ENCODE measurements at places on chromosomes 2 and 18.

DNA sequence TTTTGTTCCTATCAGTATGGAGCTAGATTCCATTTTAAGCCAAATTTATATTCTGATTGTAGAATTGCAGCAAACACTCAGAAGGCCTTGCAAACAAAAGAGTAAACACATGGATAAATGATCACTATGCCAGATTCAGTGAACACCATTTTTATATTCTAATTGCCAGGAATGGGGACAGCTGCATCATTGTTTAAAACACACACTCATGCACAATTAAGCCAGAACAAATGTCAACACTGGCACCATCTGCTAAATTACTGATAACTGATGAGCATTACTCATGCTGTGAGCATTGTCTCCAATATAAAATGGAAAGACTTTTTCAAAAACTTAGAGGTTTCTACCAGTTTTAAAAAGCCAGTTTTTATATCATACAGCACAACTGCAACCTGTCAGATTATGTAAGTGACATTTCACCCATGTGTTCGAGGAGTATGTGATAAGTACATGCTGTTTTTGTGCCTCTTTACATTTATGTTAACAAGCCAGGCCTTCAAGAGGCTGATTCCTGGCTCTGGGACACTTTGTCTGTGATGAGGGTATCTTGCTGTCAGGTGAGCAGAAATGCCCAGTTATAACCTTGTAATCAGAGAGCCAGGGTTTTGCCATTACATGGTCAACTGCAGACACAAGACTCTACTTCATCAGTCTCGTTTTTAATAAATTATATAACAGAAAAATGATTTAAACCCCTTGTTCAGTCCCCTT, 4.4 kb upstream of the ST8SIA5 start:
- peaks cover 4% of the 10 kb centered on the region for H3K4me1 ChIP-seq
- no peak overlapping the region for H3K4me3 ChIP-seq
- no peak for DNase-seq

DNA sequence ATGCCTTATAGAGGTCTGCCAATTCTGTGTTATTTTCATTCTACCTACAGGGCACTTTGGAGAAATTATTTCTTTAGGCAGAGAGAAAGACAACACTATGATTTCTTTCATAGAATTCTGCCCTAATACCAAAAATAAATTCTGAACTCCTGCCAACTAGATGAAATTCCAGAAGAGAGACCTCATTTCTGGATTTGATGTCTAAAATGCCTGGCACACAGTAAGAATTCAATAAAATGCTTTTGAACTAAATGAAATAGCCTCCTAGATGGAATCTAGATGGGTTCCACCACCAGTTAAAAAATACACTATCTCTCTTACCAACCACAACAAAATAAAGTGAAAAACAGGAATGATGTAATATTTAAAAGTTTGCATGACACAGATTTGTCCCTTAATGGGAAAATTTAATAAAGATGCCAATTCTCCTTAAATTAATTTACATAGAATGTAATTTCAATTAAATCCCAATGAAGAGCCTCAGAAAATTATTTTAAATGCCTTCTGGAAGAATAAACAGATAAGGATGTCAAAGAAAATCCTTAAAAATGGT, 75.0 kb downstream of the OSBPL1A start:
- peak; percentile 18 for DNase-seq
- H3K4me3 ChIP-seq, result no peak overlapping the region
- H3K4me1 ChIP-seq, result peaks cover 2% of the 10 kb centered on the region
- no peaks in the 10 kb centered on the region for H3K36me3 ChIP-seq

DNA sequence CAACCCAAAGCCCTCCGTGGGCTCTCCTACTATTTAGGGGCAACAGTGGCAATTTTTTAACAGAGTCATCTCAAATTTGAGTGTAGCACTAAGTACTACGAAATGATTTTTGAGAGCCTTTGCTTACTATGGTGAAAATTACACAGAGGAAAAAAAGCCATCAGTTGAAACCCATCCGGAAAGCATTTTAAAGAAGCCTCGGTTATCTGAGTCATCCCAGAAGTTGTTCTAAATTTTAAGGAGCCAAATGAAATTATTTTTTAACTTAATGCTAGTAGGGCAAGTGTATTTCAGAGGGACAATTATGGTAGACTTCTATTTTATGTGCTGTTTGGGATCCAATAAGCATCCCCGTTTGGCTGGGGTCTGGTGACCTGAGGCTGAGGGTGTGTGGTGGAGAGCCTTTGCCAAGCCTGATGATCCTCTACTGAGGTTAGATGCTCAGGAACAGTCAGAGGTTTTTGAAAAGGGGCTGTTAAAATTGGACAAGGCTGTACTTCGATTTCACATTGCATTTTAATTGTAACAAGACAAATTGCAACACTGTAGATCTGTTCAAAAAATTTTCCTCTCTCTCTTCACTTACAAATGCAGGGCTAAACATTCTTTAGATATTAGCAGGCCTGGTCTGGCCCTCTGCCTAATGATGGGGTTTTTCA, 47.0 kb downstream of the RAPGEF4 start:
- no peak for DNase-seq
- H3K4me3 ChIP-seq, result no peak overlapping the region
- H3K36me3 ChIP-seq, result no peaks in the 10 kb centered on the region
- no peak overlapping the region for H3K27ac ChIP-seq
- H3K4me1 ChIP-seq, result peaks cover 12% of the 10 kb centered on the region

GRCh38 chr2:48852938-48853337, 97.4 kb upstream of the LHCGR start:
- DNase-seq, result no peak
- no peaks in the 10 kb centered on the region for H3K27me3 ChIP-seq
- no peaks in the 10 kb centered on the region for H3K36me3 ChIP-seq
- no peak overlapping the region for H3K27ac ChIP-seq

DNA sequence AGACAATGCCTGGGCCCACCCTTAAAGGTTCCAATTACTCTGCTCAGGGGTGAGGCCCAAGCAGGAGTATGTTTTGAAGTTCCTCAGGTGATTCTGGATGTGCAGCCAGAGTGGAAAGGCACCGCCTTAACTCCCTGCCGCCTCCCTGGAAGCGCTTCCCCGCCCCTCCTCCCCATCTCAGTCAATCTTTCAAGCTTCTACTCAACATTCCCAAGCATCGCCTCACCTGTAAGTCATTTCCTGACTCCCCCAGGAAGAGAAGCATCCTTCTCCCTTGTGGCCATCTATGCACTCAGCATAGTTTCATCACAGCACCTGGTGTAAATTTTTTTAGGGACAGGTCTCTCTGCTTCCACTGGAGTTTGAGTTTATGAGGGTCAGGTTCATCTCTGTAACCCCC, 67.5 kb downstream of the MYL12B start:
- no peak overlapping the region for H3K27ac ChIP-seq
- H3K27me3 ChIP-seq, result peaks cover 1% of the 10 kb centered on the region
- no peaks in the 10 kb centered on the region for H3K36me3 ChIP-seq
- DNase-seq, result no peak

DNA sequence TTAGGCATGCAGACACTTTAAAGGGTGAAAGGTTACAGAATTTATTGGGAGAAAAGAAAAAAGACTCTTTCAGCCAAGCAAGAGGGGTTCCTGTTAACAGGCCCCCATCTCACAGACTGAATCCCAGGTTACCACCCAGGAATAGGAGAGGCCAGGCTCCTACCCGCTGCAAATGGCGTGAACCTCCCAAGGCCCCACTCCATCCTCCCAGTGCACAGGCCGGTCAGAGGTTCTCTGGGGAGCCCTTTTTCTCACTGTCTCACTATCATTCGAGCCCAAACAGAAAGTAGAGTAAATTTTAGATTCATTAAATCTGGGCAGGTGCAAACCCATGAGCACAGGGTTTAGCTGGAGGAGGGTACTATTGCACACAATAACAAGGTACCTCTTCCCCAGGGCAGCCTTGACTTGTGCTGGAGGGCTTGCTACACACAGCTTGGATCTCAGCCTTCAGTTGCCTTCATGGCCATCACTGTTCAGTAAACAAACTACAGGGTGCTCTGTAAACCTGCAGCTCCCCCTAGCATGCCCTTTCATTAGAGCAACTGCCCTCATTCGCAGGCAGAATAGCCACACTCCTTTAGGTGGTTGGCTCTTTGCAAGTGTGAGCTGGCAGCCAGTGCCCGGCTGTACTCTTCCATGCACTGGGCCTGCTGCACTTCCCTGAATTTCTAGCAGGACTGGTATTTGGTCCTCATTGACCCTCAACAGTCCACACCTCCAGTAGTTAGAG, 7.3 kb upstream of the PLEK start:
- H3K36me3 ChIP-seq, result no peaks in the 10 kb centered on the region
- H3K27me3 ChIP-seq, result no peaks in the 10 kb centered on the region
- DNase-seq, result peak; percentile 57
- H3K4me1 ChIP-seq, result no peaks in the 10 kb centered on the region

DNA sequence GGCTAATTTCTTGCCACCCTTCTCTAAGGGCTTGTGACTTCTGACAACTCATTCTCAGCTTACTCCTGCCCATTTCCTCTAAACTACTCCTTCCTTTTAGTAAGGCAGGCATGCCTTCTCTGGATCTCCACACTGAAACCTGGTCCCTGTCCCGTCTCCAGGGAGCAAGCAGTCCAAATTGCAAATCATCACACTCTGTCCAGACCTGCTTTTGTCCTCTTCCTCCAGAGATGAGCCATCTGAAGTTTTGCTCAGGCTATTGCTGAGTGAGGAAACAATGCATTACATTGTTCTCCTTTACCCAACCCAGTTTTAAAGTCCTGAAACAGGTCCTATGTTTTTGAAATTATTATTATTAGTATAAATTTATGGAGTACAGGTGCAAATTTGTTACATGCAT, 57.3 kb downstream of the ARHGAP25 start:
- no peak overlapping the region for H3K27ac ChIP-seq
- H3K4me1 ChIP-seq, result peaks cover 14% of the 10 kb centered on the region
- H3K27me3 ChIP-seq, result peaks cover 9% of the 10 kb centered on the region
- DNase-seq, result no peak
- no peak overlapping the region for H3K4me3 ChIP-seq
- no peaks in the 10 kb centered on the region for H3K36me3 ChIP-seq

DNA sequence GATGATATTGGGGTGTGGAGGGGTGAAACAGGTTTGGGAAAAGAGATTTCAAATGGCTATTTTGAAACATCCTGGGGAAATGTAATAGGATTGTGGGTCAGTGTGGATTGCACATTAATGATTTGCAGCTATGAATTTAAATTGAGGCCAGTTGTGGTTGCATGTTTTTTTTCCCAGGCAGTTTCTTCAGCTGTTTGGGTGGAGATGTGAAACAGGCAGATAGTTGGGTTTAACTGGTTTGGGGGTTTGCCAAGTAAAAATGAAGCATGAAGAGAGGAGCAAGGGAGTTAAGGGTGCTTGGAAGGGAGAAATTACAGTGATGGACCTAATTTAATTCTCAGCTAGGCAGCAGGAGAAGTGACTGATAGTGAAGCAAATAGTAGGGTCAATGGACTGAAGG, 16.8 kb downstream of the GPD2 start:
- DNase-seq, result no peak
- H3K27ac ChIP-seq, result no peak overlapping the region
- no peaks in the 10 kb centered on the region for H3K36me3 ChIP-seq
- H3K27me3 ChIP-seq, result no peaks in the 10 kb centered on the region

GRCh38 chr18:67710639-67711038, 194.1 kb upstream of the DSEL start:
- H3K4me3 ChIP-seq, result no peak overlapping the region
- no peak overlapping the region for H3K27ac ChIP-seq
- DNase-seq, result no peak
- no peaks in the 10 kb centered on the region for H3K36me3 ChIP-seq

DNA sequence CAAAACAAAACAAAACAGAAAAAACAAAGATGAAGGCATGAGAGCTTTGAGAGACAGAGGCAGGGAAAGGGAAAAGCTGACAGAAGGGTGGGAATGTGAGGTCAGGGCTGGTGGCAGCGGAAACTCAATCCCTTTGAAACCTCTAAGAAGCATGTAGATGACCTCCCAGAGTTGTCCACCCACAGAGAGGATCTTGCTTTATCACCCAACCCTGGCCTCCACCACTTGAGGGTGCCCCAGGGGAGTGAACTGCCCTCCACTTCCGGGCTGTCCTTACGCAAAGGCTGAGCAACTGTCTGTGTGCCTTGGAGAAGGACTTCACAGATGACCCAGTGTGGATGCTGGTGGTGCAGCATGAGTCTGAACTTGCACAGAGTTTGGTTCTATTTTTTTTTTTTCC, 26.7 kb downstream of the PDCL3 start:
- H3K27ac ChIP-seq, result no peak overlapping the region
- H3K27me3 ChIP-seq, result peaks cover 1% of the 10 kb centered on the region
- H3K4me3 ChIP-seq, result no peak overlapping the region

- no peaks in the 10 kb centered on the region for H3K27me3 ChIP-seq
- H3K4me1 ChIP-seq, result no peaks in the 10 kb centered on the region
- H3K4me3 ChIP-seq, result no peak overlapping the region
- no peaks in the 10 kb centered on the region for H3K36me3 ChIP-seq
- DNase-seq, result no peak
- no peak overlapping the region for H3K27ac ChIP-seq
Measured at GRCh38 chr2:170641961-170642360, 73.2 kb upstream of the SP5 start.

- H3K4me3 ChIP-seq, result no peak overlapping the region
- peaks cover 20% of the 10 kb centered on the region for H3K36me3 ChIP-seq
- H3K27me3 ChIP-seq, result no peaks in the 10 kb centered on the region
- no peaks in the 10 kb centered on the region for H3K4me1 ChIP-seq
- no peak for DNase-seq
Measured at GRCh38 chr18:13746633-13747032, 20.2 kb downstream of the RNMT start.

- no peak overlapping the region for H3K4me3 ChIP-seq
- no peaks in the 10 kb centered on the region for H3K4me1 ChIP-seq
- H3K27me3 ChIP-seq, result peaks cover 30% of the 10 kb centered on the region
- no peaks in the 10 kb centered on the region for H3K36me3 ChIP-seq
- no peak overlapping the region for H3K27ac ChIP-seq
- peak; percentile 77 for DNase-seq
Measured at GRCh38 chr2:165401285-165401852, 68.1 kb upstream of the CSRNP3 start.

DNA sequence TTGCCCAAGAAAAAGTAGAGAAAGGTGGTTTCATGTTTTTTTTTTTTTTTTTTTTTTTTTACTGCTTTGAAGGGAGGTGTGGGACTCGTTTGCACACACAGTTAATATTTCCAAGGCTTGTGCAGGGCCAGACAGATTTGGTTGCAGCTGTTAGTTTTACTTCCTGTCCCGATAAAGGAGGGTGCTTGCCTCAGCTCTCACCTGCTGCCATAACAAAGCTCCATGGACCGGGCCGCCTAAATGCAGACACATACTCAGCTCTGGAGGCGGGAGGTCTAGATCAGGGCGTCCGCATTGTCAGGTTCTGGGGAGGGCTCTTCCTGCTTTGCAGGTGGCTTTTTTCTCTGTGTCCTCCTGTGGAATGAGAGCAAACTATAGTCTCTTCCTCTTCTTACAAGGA, 69.9 kb downstream of the ODC1 start:
- no peaks in the 10 kb centered on the region for H3K27me3 ChIP-seq
- no peak for DNase-seq
- H3K27ac ChIP-seq, result no peak overlapping the region

GRCh38 chr2:79452651-79453050, 60.2 kb upstream of the CTNNA2 start:
- H3K4me1 ChIP-seq, result no peaks in the 10 kb centered on the region
- H3K4me3 ChIP-seq, result no peak overlapping the region
- DNase-seq, result no peak
- H3K27ac ChIP-seq, result no peak overlapping the region
- H3K36me3 ChIP-seq, result no peaks in the 10 kb centered on the region
- no peaks in the 10 kb centered on the region for H3K27me3 ChIP-seq
